ENCODE measurements at places on chromosomes 1 and 21.

GRCh38 chr1:17008208-17008855 lies 3.4 kb downstream of the ATP13A2 start:
- no peak for DNase-seq

DNA sequence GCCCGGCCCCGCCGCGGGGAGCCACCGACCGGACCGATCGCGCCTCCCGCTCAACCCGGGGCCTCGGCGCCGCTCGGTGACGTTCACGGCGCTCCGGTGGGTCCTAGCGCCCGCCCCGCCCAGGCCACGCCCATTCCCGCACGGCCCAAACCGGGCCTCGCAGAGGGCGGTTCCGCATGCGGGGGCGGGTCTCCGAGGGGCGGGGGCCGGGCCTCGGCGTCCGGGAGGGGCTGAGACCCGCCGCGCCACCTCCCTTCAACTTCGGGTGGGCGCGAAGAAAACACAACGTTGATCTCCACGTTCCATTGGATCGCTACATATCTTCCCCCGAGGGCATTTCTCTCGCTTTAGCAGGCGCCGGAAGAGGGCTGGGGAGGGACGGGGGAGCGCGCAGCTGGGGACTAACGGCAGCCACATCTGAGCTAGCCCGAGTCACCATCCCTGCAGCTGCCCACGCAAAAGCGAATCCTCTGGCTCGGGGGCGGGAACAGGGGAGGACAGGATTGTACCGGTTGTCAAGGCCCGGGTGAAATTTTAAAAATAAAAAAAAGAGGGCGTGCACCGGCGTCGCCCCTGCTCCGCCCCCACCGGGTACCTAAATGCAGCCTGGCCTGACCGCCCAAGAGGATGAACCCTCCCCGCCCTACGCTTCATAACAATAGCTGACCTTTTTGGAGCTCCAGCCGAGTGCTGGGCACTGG lies at the start of gene MAD2L2:
Gene MAD2L2 (minus strand): TSS at position 78 of the 701 bp plus-strand sequence. CDS start 547 bp downstream, outside the sequence.
- DNase-seq, result peak; percentile 88

- no peak for DNase-seq
Observed at GRCh38 chr1:36137226-36137625, 12.1 kb downstream of the TRAPPC3 start.

DNA sequence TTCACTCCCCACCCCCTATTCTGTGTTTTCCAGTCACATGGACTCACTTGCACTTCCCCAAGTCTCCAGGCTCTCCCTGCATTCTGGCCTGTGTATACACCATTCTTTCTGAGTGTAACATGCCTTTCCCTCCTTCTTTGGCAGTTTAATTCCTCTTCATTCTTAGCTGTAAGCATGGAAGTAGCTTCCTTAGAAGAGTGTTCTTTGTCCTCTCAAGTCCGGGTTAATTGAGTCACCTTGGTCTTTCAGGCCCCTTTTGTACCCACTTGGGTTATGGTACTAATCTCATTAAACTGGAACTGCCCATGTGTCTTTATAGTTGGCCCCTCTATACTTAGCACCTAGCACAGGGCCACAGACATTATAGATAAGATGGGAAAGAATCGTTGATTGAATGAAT lies 525.3 kb upstream of the ADGRL4 start:
- DNase-seq, result no peak

GRCh38 chr1:17860812-17861211 lies 105.7 kb downstream of the ACTL8 start:
- no peak for DNase-seq

GRCh38 chr1:159000625-159001024 lies 9.1 kb upstream of the IFI16 start:
- DNase-seq, result peak; percentile 32

- DNase-seq, result no peak
Observed at GRCh38 chr1:55718758-55719671, 503.9 kb upstream of the USP24 start.
